ENCODE measurements at places on chromosomes 2 and 18.

DNA sequence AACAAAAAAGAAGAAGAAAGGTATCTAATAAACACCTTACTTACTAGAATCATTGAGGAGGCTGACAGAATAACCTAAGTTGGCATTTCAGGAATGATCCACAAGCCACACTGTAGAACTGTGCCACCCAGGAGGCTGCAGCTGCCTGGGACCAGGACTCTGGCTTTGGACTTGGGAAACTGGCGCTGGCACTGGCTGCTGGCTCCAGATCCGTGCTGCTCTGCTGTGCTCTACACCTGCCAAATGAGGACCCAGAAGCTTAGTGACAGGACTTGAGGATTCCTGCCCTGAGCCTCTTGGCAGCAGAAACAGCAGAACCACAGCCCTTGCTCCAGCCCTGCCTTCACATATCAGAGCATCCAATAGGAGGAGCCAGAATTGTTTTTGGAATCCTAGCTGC, 113.5 kb downstream of the CABLES1 start:
- DNase-seq = no peak

DNA sequence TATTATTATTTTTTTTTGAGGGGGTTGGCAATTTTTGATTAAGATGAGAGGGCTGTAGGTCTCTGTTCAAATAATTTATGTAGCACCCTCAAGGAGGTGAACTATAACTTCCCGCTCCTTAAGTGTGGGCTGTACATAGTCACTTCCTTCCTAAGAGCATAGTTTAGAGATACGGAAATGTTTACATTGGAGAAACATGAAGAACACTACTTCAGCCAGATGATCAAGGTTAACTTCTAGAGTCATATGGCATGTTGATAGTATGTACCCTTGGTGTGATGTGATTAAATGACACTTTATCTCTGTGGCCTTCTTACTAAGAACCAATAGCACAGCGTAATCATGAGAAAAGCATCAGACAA, 93.7 kb downstream of the MIB1 start:
- DNase-seq = no peak

DNA sequence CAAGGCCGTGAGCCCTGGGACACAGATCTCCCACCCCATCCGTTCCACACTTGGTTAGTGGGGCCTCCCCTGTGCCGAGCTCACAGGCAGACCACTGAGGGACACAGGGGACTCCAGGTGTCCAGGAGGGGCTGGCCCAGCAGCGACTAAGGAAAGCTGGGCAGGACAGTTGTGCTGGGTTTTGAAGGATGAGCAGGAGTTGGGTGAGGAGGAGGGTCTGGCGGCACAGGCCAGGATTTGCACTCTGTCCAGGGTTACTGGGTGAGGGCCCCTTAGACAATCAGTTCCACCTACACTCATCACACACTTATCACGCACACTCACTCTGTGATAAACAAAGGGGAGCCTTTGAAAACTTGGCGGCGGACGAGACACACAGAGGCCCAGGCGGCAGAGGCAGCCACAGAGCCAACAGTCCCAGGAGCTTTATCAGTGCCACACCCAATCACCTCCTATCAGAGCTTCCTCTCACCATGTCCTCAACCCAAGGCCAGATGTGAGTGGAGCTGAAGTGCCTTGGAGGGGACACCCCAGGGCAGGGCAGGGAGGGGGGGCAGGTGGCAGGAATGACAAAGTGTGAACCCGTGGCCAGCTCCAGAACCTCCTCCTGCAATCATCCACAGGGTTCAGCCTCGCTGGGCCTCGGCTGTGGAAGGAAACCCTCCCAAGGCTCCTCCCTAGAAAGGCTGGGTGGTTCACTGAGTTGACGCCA, 26.6 kb downstream of the BIN1 start:
- peak; percentile 19 for DNase-seq

- no peak for DNase-seq
Observed at GRCh38 chr2:151616760-151617339, 117.4 kb downstream of the NEB start.
